ENCODE measurements at places on chromosomes 1 and 21. TPM values are rescaled to one million over a fixed set of nuclear protein-coding genes. Genes with fewer than 3 reads are reported as not detected.

Gene FCRL2
- not detected for total RNA-seq

Gene LRRC3
- under 0.01 TPM for total RNA-seq

Gene SV2A
- total RNA-seq: 1.1 TPM

Gene SPRR2B
- not detected for total RNA-seq

- DNase-seq: no peak
Measured at GRCh38 chr1:54549181-54549924, 1.3 kb downstream of the ACOT11 start.

DNA sequence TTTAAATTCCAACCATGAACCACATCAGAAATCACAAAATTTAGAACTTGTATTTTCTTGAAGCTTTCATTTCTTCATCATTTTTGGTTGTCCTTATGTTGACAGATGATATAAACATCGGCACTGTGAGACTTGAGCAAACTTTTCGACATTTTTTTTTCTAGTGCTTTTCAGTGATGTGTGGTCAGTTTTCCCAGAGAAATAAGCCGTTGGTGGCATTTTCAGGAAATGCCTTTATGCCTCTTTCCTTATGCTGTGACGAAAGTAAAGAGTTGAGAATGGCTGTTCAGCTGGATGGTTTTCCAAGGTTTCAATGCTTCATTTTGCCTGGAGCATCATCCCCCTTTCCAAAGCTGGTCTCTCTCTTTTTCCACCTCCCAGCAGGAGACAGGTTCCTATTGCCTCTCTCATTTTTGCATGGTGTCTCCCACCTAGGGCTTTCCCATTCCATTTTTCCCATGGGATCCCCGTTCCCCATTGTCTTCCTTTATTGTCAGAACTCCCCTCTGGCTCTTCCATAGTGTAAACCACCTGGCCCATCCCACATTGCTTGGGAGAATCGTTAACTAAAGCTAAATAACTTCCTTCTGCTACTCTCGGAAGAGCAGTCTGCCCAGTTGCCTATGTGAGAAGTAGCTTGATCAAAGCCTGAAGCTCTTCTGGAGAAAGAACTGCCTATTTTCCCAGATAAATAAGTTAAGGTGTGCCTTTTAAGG lies 61.4 kb upstream of the DYNLT5 start:
- DNase-seq: no peak

- peak; percentile 26 for DNase-seq
Measured at GRCh38 chr1:25117233-25117823, 115.0 kb downstream of the SYF2 start.

- DNase-seq: no peak
Measured at GRCh38 chr1:30109853-30110252, 613.5 kb downstream of the MATN1 start.

DNA sequence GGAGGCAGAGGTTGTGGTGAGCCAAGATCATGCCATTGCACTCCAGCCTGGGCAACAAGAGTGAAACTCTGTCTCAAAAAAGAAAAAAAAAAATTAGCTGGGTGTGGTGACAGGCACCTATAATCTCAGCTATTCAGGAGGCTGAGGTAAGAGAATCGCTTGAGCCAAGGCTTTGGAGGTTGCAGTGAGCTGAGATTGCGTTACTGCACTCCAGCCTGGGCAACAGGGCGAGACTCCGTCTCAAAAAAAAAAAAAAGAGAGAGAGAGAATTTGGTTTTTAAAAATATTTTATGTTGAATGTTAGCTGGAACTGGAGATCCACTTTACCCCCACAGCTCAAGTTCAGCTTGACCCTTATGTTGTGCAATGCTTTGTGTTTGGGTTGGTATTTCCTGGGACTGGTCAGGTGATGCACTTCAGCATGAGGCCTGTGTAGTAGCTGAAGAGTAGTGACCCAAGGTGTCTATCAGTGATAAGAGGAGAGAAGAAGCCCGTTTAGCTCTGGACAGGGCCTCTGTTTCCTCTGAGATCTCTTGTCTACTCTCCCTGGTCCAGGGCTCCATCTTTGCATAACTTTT lies 36.8 kb upstream of the MACF1 start:
- DNase-seq: peak; percentile 60

DNA sequence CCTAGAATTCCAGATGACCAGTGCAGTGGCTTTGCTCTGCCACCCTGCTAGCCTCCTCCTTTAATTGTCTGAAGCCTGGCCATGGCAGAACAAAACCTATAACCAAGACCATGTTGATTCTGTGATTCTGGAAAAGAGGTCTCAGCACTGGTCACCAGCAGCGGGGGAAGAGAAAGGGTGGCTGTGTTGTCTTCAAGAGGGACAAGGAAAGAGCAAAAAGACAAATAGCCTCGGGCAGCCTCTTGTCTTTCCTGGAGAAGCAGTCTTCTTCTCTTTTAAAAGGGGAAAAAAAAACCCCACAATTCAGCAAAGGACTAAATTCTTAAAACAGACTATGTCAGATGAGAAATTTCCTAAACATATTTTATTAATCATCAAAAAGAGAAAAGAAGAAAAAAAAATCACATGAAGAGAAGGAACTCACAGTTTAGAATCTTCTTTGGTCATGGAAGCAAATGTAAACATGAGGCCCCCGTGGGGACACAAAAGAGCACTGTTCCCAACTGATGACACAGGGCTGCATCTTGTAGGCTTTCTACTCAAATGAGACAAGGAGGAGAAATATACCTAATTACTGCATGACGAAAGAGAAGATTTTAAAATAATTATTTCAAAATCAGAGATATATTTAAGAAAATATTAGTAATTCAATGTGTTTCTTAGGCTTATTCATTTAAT lies 36.3 kb upstream of the RAP1GAP start:
- no peak for DNase-seq

DNA sequence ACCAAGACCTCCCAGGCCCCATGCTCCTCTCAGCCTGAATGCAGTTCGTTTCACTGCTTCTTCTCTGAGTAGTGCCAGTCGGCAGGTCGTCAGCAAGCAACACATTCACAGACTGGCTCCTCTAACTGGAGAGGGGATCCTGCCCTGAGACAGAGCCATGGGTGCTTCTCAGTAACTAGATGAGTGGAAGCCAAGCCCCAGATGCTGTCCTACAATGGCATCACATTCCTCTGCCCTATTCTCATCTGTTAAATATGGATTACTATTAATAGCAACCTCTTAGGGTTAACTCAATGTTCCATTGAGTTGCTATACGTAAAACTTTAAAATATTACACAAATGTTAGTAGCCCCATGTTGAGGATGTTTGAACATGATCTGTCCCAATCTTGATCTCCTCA lies 84.2 kb upstream of the S1PR1 start:
- no peak for DNase-seq
